NCI-H1048 (cell line): ENCODE measurements at places on chromosomes 2 and 18.

GRCh38 chr2:131058920-131059319, 34.3 kb downstream of the FAM168B start:
- DNase-seq, result no peak

DNA sequence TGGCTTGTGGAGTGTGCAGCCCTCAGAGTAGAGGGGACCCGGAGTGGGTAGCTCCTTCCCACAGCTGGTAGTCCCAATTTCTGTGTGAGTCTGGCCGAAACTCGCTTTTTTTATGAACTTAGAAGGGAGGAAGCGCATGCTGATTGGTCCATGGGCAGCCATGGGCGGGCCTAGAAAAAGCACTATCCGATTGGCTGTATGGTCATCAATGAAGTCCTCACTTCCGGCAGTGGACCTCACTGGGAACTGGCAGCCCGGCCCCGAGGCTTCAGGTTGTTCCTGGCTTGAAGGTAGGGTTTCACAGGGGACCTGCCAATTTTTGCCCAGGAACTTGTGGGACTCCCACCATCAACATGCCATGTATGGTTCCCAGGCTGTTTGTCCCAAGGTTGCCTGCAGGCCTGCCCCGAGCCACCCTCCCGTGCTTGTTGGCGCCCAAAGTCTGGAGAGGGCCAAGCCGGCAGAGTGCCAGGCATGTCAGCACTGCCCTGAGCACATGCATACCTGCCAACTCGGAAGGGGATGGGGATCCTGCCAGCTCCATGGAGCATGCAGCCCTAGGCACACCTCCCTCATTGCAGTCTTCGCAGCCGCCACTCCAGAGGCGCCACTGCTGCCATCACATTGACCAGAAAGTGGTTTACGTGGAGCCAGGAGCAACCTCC, 98.5 kb downstream of the ATP9B start:
- no peak for DNase-seq

- DNase-seq, result no peak
Measured at GRCh38 chr2:42812899-42813479, 20.6 kb upstream of the HAAO start.

- DNase-seq, result no peak
Measured at GRCh38 chr2:16647992-16648617, 17.5 kb downstream of the CYRIA start.

DNA sequence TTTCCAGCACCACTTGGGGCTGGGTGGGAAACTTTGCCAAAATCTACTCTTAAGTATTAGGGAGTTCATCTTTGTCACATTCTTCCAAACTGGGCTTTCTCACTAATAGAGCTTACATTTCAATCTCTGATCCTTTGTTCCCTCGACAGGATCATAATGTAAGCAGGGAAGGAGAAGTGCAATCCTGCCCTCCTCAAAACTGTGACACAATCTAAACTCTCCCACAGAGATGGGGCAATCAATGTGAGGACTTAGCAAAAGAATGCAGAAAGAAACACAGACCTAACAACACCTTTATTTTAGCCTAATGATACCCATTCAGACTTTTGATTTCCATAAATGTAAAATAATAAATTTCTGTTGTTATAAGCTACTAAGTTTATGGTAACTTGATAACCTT, 40.8 kb downstream of the DSEL start:
- no peak for DNase-seq

GRCh38 chr18:76715012-76715610, 107.2 kb upstream of the ZNF236 start:
- DNase-seq, result no peak

DNA sequence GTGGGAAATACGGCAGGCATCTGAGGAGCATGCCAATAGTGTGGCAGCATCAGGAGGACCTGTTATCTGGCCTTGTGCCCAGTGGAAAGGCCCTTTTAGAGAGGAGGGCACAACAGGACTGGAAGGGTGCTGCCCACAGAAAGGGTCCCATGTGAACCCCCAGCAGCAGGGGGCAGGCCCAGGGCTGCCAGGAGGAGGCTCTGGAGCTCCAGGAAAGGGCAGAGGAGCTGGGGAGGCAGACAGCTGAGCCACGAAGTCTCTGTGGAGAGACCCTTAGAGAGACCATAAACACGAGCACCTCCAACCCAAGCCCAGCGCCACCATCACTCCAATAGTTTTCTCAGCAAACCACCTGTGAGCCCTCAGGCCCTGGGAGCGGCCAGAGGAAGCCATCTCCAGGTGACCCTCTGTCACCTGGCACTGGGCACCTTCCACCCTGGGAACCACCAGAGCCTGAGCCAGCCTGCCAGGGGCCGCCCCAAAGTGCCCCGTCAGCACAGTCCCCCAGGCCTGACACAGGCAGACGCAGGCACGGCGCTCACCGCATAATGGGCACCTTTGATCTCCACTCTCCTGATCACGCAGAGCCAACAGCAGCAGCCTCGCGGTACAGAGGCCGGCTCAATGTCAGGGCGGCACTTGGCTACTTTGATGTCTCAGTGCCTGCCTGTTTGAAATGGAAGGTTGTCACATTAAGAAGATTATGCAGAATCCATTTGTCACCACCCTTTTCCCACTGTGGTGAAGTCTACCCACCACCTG, 162.5 kb upstream of the RAB6C start:
- DNase-seq, result no peak

DNA sequence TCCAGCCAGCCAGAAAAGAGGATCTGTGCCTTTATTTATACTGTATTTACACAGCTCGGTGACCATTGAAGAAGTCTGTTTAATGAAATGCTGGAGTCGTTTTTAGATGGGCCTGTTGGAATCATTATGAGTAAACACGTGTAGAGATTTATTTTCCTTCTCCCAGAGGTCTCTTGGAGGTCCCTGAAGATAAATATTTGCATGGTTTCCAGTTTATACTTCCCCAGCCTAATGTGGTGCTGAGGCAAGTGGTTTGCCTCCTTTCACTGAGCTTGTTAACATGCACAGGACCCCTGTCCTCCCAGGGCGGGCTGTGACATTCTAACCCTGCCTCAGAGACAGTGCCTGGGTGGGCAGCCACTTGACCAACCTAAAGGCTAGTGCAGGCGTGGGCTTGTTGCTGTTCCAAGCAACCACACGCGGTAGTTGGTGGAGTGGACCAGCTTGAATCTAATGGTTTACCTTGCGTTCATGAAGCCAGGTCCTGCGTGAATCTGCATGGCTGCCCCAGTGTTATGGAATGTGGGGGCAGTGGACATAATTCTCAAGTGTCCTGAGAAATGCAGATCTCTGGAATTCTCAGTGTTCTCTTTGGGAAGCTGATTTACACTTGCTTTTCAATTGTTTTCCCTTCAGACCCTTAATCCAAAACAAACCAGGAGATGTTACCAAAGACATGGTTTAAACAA, 130.2 kb upstream of the DLX2 start:
- no peak for DNase-seq

GRCh38 chr2:155250800-155251199, 552.3 kb downstream of the KCNJ3 start:
- no peak for DNase-seq

DNA sequence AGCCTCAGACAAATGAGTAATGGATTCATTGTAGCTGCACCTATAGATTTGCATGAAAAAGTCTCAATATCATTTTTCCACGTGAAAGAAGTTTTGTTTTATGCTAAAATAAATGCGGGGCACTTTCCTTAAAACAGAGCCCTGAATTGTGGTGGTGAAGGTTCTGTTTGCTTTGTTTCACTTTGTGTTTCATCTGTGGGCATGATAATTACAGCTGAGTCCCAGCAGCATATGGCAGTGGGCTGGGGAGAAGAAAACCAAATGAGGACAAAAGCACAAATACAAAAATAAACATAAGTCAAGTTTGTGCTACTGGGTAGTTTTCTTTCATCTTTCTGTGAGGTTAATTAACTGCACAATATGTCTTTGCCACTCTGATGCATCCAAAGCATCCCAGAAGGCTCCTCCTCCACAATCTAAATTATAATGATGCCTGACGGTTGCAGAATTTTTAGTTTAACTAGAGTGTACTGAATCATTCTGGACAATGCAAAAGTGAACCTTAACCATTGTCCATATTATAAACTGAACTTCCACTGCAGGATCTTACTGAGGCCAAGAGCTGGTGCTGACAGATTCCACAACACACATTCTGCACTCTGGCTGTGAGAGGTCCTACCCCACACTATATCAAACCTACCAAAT, 97.6 kb downstream of the DSC3 start:
- DNase-seq, result no peak

GRCh38 chr2:11947956-11948355, 201.5 kb downstream of the LPIN1 start:
- no peak for DNase-seq

GRCh38 chr2:100142393-100142792, at the start of gene AFF3:
Gene AFF3, minus strand, starts transcription at chr2:100142590. Its CDS starts 38,136 bp downstream, at chr2:100104454.
- no peak for DNase-seq

- no peak for DNase-seq
Measured at GRCh38 chr2:72394541-72395070, 246.9 kb upstream of the CYP26B1 start.

DNA sequence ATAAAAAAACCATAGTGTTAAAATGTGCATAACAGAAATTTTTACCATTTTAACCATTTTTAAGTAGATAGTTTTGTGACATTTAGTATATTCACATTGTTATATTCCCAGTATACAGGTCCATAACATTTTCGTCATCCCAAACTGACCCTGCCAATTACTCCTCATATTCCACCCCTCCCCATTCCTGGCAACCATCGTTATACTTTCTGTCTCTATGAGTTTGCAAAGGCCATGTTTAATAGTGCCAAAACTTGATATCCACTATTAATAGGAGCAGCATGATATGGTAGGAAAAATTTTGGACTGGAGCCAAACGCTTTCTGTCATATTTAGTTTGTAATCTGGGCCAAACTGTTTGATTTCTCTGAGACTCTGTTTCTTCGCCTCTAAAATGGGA, 30.9 kb downstream of the PLCL1 start:
- no peak for DNase-seq

- no peak for DNase-seq
Measured at GRCh38 chr2:165777522-165778186, 16.4 kb downstream of the GALNT3 start.
